ENCODE measurements at places on chromosomes 2 and 18. TPM values are rescaled to one million over a fixed set of nuclear protein-coding genes. Genes with fewer than 3 reads are reported as not detected.

Gene UGT1A10
- total RNA-seq: not detected

Gene SERPINB13
- total RNA-seq: not detected

Gene INPP5D
- 0.65 TPM for total RNA-seq

Gene G6PC2
- not detected for total RNA-seq

Gene POTEI
- not detected for total RNA-seq

Gene DSC2
- 1.7 TPM for total RNA-seq

Gene KCNG3
- total RNA-seq: not detected

Gene RGPD6
- total RNA-seq: 19.5 TPM

Gene TTC31
- total RNA-seq: 31.8 TPM

Gene ACADL
- total RNA-seq: not detected

Gene MROH2A
- not detected for total RNA-seq

Gene TUBB6
- 214 TPM for total RNA-seq

Gene TAF4B
- total RNA-seq: 3.0 TPM

Gene B3GNT2
- 7.3 TPM for total RNA-seq

Gene CCDC150
- 2.3 TPM for total RNA-seq

Gene DSG4
- total RNA-seq: not detected

Gene LRATD1
- 0.64 TPM for total RNA-seq

Gene HIBCH
- total RNA-seq: 5.9 TPM

Gene TFCP2L1
- 0.16 TPM for total RNA-seq

Gene LIMS2
- total RNA-seq: 1.3 TPM

Gene FEV
- total RNA-seq: not detected

Gene SMAD2
- 51.3 TPM for total RNA-seq

Gene CERKL
- total RNA-seq: not detected

Gene MZT2B
- total RNA-seq: 263 TPM

Gene KLF11
- 5.7 TPM for total RNA-seq

Gene MAPK4
- total RNA-seq: 0.16 TPM

Gene LRRTM1
- total RNA-seq: not detected

Gene FABP1
- total RNA-seq: not detected

Gene FTCDNL1
- not detected for total RNA-seq

Gene B3GNT7
- total RNA-seq: 0.80 TPM

Gene LIMS4
- total RNA-seq: not detected

Gene SKA1
- 3.7 TPM for total RNA-seq

Gene NEU4
- total RNA-seq: not detected

Gene ARHGEF4
- 7.4 TPM for total RNA-seq

Gene CLIP4
- total RNA-seq: 14.4 TPM

Gene SERPINB4
- 0.64 TPM for total RNA-seq

Gene EGR4
- not detected for total RNA-seq

Data from epithelial cell of alveolus of lung (primary cell).